ENCODE measurements at places on chromosomes 2 and 18.

GRCh38 chr18:28267276-28267675, 90.3 kb upstream of the CDH2 start:
- no peak for DNase-seq

DNA sequence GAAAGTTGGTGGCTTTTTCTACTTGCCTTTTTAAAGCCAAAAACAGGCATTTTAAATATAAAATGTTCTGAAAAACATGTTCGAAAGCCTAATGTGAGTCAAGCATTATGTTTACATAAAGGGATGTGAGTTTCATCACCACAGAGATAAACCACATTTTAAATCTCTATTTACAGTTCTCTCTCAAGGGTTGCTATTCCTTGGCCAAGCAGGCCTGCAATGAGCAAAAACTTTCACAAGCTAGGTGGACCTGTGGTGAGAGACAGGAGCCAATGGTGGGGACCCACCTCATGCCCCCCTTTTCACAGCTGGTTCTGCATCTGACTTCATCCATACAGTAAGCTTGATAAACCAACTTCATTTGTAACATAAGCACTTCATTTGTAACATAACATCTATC, 65.1 kb downstream of the CUL3 start:
- DNase-seq: peak; percentile 41

DNA sequence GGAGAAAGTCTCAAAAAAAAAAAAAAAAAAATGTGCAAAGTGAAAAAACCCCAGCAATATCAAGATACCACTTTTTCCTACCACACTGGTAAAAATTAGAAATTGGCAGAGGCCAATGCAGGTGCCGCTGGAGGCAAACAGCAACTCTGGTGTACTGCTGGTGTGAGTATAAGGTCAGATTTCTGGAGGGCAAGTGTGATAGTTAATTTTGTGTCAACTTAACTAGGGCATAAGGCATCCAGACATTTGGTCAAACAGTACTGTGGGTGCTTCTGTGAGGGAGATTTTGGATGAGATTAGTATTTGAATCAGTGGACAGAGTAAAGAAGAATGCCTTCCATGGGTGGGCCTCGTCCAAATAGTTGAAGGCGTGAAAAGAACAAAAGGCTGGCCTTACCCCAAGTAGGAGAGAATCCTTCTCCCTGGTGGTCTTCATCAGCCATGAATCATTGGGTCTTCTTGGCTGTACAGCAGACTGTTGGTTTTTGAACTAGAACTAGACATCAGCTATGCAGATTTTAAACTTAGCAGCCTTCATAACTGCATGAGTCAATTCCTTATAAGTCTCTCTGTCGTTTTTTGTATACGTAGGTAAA, 52.8 kb upstream of the FHL2 start:
- no peak for DNase-seq

DNA sequence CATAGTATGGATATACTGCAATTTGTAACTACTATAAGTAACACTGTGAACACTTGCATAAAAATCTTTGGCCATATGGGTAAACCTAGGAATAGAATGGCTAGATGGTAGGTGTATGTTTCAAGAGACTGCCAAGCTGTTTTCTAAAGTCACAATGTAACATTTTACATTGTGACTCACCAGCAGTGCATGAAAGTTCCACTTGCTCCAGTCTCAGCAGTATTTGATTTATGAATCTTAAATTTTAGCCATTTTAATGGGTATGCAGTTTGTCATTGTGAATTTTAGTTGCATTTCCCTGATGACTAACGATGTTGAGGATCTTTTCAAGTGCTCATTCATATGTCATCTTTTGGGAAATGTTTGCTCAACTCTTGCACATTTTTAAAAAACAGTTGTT, 86.1 kb downstream of the FARSB start:
- DNase-seq: no peak

Measured in CD4-positive, alpha-beta T cell treated with Interleukin-2 at 100 ng/mL for 4 hours (primary cell).